ENCODE measurements at places on chromosomes 11 and 22.

GRCh38 chr11:23865341-23865975 is 631.4 kb upstream of the LUZP2 start:
- no peak for DNase-seq

- peak; percentile 85 for DNase-seq
These were observed 22.1 kb downstream of the RIBC2 start for GRCh38 chr22:45435544-45436139.

- DNase-seq = no peak
These were observed 411 bp upstream of the KIRREL3 start for GRCh38 chr11:127000981-127001380.

- no peak for DNase-seq
These were observed 5.8 kb downstream of the SHANK2 start for GRCh38 chr11:71246559-71246958.

- no peak for DNase-seq
These were observed 527.5 kb downstream of the NTM start for GRCh38 chr11:131897956-131898355.

DNA sequence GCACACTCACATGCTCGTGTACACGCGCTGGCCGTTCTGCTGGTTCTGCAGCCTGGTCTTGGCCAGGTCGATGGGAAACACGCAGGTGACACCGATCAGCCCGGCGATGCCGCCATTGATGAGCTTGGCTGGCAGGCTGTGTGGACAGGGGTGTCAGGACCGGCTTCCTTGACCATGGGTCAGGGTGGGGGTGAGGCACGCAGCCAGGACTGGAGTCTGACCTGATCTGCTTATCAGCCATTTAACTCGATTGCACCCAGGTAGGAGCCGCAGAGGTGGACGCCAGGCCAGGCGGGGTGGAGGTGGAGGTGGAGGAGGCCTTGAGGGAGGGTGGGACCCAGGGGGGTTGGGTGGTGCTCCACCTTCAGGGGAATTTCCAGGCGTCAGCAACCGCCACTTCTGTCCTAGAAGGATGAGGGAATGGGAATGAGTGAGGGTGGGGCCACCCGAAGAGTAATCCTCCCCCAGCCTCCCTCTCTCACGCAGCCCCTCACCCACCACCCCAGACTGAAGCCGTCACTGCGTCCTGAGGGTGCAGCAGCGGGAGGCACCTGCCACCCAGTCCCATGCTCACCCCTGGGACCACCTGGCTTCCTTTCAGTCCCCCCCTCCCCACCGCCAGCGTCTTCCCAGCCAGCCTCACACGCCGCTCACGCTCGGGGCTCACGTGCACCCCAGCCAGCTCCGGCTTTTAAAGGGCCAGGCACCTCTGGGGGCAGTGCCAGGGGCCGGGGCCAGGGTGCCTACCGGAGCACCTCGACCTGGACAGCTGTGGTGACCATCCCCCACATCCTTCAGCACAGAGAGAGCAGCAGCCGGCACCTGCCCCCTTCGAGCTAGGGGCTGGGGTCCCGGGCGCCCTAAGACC is 3.1 kb downstream of the SLC25A22 start:
- DNase-seq = no peak

GRCh38 chr22:40416636-40417035 is 46.2 kb downstream of the SGSM3 start:
- DNase-seq = no peak

- DNase-seq = no peak
These were observed 782.4 kb downstream of the BRD1 start for GRCh38 chr22:49045276-49045675.

GRCh38 chr11:14248580-14248981 is 110.4 kb downstream of the RRAS2 start:
- DNase-seq = no peak

GRCh38 chr22:50672471-50673230 is at the start of gene SHANK3:
TSS of gene SHANK3 (plus strand) at chr22:50672823.
- peak; percentile 37 for DNase-seq

GRCh38 chr11:94175535-94175934 is 46.9 kb downstream of the PANX1 start:
- DNase-seq = peak; percentile 37

DNA sequence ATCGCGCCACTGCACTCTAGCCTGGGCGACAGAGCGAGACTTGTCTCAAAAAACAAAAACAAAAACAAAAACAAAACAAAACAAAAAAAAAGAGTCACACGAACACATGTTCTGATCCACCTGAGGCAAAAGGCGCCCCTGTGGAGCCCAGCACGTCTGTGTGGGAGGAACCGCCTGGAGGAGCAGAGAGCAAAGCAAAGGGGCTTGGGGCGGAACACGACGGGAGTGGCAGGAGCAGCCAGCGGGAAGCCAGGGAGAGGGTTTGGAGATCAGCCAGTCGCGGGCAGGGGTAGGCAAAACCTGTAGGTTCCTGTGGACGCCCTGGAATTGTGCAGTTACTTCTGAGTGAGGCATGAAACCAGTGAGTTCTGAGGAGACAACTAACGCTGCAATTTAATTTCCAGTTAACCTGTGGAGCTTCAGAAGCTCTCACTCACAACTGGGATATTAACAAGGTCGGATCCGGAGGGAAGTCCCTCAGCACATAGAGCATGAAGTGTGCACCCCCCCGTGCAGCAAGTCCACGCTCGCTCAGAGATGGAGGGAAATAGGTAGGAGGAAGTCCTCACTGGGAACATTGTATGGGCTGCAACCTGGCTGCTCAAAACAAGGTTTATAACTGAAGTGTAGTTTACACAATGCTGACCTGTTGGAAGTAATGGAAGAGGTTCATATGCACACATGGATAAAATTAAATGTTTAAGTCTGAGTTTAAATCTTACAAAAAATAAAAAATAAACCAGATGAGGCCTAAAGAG is 13.2 kb upstream of the USP18 start:
- DNase-seq = no peak

GRCh38 chr11:9516113-9516512 is 55.3 kb downstream of the ZNF143 start:
- DNase-seq = no peak

DNA sequence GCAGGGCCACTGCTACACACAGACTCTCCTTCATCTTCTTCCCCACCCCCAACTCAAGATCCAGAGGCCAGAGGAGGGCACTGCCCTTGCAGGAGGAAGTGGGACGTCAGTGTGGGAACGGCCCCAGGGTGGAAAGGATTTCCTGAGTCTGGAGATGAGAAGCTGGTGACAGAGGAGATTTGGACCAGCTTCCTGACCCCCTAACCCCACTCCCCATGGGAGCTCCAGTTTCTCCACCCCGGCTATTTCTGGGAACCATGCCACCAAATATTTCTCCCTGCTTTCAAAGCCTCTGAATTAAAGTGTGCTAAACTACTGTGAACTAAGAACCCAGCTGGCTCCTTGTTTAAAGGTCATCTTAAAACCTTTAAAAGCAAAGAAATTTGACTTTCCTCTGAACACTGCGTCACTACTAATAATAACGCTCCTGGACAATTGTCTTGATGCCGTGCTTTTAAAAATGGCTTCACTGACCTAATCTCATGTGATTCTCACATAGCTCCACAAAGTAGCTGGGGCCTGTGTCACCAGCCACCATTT is 46.6 kb downstream of the CWC15 start:
- DNase-seq = peak; percentile 95

GRCh38 chr11:45060707-45061106 is 85.7 kb upstream of the PRDM11 start:
- no peak for DNase-seq

Measured in right lung (tissue), 10 donors.